ENCODE measurements at places on chromosomes 16 and 17.

GRCh38 chr17:31558748-31559583 lies 167.5 kb downstream of the RAB11FIP4 start:
- peak; percentile 79 for DNase-seq

DNA sequence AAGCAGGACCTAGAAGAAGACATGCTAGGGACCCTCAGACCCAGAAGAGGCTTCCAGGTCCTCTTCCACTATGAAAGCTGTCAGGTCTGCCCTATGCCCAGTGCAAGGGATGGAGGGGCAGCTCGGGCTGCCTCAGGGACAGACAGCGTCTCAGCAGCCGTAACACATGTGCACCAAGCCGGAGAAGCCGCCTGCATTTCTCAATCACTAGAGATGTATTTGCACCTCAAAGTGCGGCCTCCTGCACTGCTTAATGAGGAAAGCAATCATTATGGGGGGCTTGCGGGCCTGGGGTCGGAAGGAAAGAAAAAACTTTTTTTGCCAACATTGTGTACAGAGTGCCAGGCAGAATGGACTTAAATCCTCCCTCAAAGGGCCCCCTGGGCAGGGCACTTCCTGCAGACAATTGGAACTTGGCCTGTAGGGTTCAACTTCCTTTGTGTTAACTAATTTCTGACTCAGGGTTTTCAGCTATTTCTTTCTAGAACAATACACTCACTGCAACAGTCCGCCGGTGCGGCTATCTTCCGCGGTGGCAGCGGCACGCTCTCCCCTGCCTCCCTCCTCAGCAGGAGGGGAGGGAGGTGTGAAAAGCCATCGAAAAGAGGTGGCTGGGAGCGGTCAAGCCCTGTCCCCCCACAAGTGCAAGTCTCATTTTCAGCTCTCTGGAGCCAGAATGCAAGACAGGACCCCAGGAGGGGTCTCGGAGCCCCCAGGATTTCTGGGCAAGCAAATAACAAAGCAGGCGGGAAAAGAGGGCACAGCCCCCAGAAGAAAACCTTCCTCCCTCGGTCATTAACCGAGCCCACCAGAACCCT lies 101.2 kb downstream of the ZNF423 start:
- no peak for DNase-seq

- DNase-seq: no peak
Measured at GRCh38 chr17:49217651-49218413, 7.3 kb downstream of the ABI3 start.

DNA sequence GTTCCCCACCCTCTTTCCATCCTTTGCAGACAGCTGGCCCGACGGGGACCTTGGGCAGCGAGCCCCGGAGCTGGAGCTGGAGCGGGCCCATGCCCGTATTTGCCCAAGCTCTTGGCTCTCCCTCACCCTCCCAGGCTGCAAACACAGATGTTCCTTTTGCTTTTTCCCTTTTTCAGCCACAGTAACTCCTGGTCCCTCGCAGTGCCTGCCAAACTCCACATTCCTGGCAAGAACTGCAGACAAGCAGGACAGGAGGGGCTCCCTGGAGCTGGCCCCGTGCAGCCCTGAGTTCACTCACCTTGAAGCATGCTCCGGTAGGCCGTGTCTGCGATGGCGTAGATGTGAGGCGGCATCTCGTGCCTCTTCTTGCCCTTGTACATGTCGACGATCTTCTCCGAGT lies 33.9 kb downstream of the MYH11 start:
- DNase-seq: peak; percentile 14

DNA sequence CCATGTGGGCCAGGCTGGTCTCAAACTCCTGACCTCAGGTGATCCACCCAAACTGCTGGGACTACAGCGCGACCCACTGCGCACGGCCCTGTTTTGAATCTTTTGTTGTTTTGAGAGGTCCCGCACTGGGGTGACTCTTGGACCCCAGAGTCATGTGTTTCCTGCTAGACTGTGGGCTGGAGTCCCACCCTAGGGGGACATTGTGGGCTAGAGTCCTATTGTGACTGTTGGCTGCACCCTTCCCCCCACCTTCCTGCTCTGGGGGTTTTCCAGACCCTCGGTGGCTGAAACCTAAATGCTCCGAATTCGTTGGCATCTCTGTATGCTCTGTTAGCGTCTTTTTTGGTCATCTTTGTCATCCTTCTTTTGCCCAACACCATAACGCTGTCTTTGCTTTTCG lies 16.0 kb downstream of the NUPR1 start:
- no peak for DNase-seq

GRCh38 chr17:50352693-50353599 lies 7.0 kb downstream of the XYLT2 start:
- DNase-seq: no peak

DNA sequence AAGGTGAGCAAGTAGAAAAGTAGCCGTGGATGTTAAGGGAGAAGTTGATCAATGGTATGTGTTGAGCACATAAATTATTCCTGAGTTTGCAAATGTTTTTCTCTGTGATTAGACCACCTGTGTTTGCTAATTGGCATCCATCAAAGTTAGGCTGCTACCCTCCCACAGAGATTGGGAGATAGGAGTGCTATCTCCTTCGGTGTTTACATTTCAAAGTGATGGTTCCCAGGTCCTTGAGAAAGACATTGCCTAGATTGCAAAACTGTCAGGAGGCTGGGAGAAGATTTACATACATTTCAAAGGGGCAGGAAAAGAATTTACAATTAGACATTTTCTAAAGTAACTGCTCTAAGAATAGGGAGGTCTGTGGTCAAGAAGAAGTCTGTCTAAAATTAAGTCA lies 54.3 kb upstream of the CNTNAP4 start:
- no peak for DNase-seq

- DNase-seq: no peak
Measured at GRCh38 chr16:68921637-68922036, 78.3 kb downstream of the TANGO6 start.

- no peak for DNase-seq
Measured at GRCh38 chr17:68775318-68775717, 174.2 kb upstream of the FAM20A start.

DNA sequence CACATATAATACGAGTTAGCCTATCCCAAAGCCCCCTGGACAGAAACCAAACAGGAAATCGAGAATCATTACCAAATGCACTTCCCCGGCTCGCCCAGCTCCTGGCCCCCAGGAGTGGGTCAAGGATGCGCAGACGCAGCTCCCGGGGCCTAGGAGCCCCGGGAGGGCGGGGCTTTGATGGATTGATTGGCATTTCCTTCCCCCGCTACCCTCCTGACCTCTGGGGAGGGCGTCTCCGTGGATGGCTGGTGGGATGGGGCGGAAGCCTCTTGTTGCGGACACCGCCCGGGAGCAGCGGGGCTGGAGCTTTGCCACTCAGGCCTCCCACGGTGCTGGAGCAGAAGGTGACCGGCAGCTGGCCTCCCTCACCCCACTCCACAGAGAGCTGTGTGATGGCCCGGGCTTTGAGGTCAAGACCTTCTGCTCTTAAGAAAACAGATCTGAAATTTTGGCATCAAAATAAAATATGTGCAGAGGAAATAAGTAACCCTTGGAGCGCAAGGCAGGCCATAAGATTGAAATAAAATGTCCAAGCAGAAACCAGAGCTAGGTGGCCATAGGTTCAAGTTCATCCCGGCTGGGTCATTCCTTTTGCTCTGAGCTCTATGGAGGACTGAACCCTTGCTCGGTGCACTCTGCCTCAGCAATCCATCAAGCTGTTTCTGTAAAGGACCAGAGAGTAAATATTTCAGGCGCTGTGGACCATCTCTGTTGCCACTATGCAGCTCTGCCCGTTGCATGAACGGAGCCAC lies 262.3 kb downstream of the SOX9 start:
- no peak for DNase-seq

GRCh38 chr16:17773698-17774101 lies 302.9 kb upstream of the XYLT1 start:
- DNase-seq: no peak

- no peak for DNase-seq
Measured at GRCh38 chr16:81201267-81201666, 37.2 kb upstream of the BCO1 start.

DNA sequence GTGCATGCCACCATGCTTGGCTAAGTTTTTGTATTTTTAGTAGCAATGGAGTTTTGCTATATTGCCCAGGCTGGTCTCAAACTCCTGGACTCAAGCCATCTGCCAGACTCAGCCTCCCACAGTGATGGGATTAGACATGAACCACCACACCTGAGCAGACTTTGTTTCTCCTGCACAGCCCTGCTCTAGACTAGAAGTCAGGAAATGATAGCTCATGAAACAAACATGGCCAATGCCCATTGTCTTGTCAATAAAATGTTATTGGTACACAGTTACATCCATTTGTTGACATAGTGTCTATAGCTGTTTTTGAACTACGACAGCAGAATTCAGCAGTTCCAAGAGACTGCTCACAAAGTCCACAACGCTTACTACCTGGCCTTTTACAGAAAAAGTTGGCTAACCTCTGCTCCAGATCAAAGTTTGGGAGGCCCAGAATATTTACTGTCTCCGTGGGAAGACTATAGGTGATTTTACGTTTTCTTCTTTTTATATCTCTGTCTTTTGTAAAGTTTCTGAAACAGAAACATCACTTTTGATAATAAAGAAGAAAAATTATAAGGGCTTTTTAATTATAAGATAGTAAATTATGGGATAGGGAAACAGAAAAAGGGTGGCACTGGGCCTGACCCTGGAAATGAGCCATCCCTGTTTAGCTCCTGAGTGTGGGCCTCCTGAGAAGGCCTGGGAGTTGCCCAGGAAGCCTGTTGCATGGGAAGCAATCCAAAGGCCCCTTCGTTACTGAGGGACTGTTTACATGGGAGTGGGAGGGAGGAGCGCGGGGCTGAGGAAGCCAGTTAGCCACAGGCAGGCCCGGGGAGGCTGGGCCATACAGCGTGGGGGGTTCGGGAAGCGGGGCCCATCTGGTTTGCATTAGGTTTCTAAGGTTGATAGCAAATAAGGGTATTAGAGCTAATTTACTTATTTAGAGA lies 201.5 kb downstream of the IRF8 start:
- no peak for DNase-seq

GRCh38 chr16:5393070-5393469 lies 295.5 kb upstream of the EEF2KMT start:
- no peak for DNase-seq

DNA sequence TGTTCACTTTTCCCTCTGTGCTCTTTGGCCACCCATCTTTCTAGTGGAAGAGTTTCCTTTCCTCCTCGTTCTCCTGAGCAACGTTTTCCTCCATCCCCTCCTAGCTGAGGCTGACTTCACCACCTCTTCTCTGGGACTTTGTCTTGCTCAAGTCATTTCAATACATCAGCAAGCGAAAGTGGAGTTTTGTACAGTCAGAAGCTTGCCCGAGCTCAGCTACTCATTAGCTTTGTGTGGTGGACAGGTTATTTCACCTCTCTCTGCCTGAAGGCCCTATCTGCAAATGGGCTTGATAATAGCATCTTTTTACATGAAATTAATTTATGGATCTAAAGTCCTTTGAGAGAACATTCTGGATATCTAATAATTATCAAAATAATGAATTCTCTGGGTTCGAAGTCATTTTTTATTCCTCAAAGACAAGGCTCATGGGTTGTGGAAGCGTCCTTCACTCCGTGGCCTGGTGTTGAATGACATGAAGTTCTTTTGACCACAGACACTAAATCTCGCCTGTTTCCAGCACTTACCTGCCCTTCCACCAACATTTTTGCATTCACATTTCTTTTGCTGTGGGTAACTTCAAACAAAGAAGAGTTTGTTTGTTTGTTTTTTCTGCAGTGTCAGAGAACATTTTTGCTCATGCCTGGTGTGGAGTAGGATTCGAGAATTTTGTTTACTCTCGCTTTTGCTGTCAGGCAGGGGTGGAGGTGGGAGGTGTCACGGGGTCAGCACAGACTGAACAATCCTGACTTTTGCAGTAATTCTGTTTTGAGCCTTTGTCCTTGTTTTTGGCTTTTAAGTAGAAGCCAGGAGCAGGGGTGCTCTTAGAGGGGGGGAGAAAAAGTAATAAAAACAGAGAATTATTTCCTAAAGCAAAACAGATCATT lies 155.0 kb upstream of the CACNG5 start:
- no peak for DNase-seq

- no peak for DNase-seq
Measured at GRCh38 chr16:88407807-88408206, 25.0 kb downstream of the ZNF469 start.

GRCh38 chr17:76953946-76954345 lies 85.7 kb downstream of the MGAT5B start:
- DNase-seq: peak; percentile 47

GRCh38 chr16:70375636-70376611 lies 29.2 kb downstream of the DDX19A start:
- DNase-seq: no peak

DNA sequence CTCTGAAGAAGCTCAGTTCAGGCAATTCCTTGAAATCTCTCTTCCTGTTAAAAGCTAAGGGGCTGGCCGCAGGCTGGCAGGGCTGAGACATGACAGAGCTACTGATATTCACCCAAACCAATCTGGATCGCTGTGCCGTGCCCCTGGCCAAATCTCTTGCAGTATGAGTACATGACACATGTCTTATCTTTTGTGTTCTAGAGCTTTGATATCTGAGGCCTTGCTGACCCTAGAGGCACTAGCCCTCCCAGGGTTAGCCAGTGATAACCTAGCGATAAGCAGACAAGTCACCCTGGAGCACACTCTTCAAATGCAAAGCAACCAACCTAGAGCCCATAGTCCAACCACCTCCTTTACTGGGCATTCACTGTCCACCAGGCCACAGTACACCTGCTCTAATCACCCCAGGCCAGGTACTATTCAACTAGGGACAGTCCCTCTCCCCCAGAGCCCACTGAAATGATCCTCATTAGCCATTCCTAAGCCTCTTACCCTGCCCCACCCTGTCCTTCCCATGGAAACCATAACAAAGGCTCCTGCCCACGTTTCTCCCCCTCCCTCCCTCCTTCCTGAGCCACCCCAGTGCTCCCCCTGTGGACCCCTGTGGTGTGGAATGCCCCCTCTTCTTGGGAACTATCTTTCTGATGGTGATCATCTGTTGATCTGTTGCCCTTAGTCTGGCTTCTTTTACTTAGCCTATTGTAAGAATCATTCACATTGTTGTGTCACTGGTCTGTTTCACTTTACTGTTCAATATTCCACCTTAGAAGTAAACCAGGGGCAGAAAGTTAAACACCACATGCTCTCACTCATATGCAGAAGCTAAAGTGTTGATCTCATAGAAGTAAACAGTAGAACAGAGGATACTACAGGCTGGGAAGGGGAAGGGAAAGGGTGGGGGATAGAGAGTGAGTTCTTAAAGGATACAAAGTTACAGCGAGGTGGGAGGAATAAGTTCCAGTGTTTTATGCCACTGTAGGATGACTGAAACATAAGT lies 52.5 kb downstream of the TEKT5 start:
- no peak for DNase-seq

GRCh38 chr16:68823401-68824135 lies 19.8 kb upstream of the TANGO6 start:
- no peak for DNase-seq

- no peak for DNase-seq
Measured at GRCh38 chr17:54956791-54957190, 11.7 kb downstream of the COX11 start.

GRCh38 chr17:78967782-78968362 lies 11.9 kb downstream of the LGALS3BP start:
- DNase-seq: no peak

Measured in NCI-H1092 treated with DMSO at 0.1 percent for 48 hours (cell line).